Bronchial epithelial cell (primary cell): ENCODE measurements at places on chromosomes 16 and 17. TPM values are rescaled to one million over a fixed set of nuclear protein-coding genes. Genes with fewer than 3 reads are reported as not detected.

DNA sequence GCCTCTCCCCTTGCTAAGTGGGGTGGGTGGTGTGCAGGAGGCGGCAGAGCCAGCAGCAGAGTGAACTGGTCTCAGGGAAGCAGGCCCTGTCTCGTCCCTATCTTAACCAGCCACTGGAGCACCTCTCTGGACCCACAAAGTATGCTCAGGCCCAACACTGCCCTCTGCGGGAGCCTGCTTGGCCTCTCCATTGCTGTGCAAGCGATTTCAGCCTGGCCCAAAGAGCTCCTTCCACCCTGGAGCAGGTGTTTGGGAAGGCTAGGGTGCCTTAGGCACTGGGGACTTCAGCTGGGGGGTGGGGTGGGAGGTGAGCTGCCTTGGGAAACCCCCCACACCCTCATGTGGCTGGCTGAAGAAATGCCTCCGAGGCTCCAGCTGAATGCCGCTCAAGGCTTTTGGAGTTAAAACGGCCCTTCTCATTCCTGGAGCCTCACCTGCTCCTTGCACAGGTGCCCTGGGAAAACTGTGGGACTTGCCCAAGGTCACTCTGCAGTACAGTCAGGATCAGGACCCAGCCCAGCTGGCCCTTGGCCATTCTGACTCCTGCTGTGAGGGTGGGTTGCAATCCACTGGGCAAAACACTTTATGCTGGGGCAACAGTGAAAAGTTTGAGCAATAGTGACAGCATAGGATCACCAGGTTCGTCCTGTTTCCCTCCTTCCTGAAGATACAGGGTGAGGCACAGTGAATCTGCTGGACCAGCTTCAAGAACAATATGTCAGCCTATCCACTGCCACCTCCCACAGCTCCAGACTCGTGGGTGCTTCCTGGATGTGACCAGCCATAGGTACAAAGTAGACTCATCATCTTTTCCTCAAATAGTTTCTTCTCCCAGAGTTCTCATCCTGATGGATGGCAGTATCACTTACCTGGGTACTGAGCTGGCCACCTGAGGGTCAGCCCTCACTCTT, 5.9 kb upstream of the UBE2O start:
- DNase-seq: peak; percentile 52

The SLC5A10 gene
- total RNA-seq: 0.13 TPM in 1 of 2 replicates, not detected in the other

The GPR179 gene
- under 0.01 TPM in 2 replicates for total RNA-seq

The CHST5 gene
- total RNA-seq: not detected in 2 replicates

The GUCY2D gene
- total RNA-seq: 0.13 TPM in 1 of 2 replicates, not detected in the other

The PDE6G gene
- total RNA-seq: not detected in 2 replicates

DNA sequence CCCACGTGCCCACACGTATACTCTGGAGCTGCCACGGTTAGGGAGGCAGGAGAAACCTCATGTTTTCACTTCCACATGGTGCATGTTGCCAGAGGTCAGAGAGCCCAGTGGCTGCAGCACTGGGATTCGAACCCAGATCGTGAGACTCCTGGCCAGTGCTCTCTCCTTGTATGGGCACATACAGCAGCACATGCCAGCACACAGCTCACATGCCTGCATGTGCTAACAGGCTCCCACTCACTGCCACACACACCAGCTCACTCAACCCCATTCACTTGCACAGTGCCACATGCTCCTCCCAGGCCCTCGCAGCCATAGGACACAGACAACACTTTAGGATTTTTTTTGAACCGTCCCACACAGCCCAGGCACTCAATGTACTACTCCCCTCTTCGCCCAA, 49.5 kb upstream of the MRPS23 start:
- DNase-seq: peak; percentile 75

The MPV17L gene
- 0.13 and 0.53 TPM in 2 replicates for total RNA-seq

The RASD1 gene
- 0.26 and 0.38 TPM in 2 replicates for total RNA-seq

The SRL gene
- not detected in 2 replicates for total RNA-seq

GRCh38 chr16:63385714-63386432, 1349.6 kb upstream of the CDH8 start:
- no peak for DNase-seq

DNA sequence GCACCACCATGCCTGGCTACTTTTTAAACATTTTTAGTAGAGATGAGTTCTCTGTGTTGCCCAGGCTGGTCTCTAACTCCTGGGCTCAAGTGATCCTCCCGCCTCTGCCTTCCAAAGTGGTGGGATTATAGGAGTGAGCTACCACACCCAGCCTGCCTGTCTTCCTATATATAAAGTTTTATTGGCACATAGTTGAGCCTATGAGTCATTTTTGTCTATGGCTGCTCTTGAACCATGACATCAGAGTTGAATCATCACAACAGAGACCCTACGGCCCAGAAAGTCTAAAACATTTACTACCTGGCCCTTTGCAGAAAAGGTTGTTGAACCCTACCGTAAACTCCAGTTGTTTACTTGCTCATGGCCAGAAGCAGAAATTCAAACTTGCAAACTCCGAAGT, 7.9 kb downstream of the SEPTIN12 start:
- DNase-seq: peak; percentile 43

The ZACN gene
- total RNA-seq: not detected in 2 replicates
